ENCODE measurements at places on chromosomes 2 and 18. TPM values are rescaled to one million over a fixed set of nuclear protein-coding genes. Genes with fewer than 3 reads are reported as not detected.

Gene VWA3B
- not detected for total RNA-seq

Gene LRRC30
- not detected for total RNA-seq

Gene ALPP
- not detected for total RNA-seq

Gene ALPI
- not detected for total RNA-seq

Gene PELI1
- 24.0 TPM for total RNA-seq

Gene IL36G
- total RNA-seq = not detected

DNA sequence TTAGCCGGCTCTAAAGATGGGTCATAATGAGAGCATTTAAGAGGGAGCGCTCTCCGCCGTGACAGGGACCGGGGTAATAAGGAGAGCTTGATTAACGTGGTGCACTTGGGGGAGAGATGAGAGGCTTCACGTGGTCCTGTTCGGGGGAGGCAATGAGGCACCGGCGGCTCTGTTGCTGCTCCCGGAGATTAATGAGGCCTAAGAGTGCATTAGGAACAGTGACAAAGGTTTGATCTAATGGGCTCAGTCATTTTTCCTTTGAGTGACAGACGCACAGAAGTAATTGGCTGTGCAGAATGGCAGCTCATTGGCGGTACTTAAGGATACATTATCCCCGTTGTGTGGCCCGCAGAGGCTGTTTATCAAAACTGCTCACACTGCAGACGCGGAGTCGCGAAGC, 250.7 kb downstream of the GBX2 start:
- H3K4me1 ChIP-seq = no peaks in the 10 kb centered on the region
- H3K4me3 ChIP-seq = no peak overlapping the region
- no peak overlapping the region for H3K27ac ChIP-seq
- DNase-seq = no peak

- no peak overlapping the region for H3K4me3 ChIP-seq
- H3K27me3 ChIP-seq = no peaks in the 10 kb centered on the region
- no peaks in the 10 kb centered on the region for H3K36me3 ChIP-seq
- no peak overlapping the region for H3K27ac ChIP-seq
Measured at GRCh38 chr2:57880967-57881366, 165.6 kb upstream of the VRK2 start.

- no peak for DNase-seq
- peaks cover 29% of the 10 kb centered on the region for H3K4me1 ChIP-seq
- H3K4me3 ChIP-seq = no peak overlapping the region
- peaks cover 60% of the 10 kb centered on the region for H3K36me3 ChIP-seq
Measured at GRCh38 chr2:70083344-70084156, 3.7 kb upstream of the PCBP1 start.

DNA sequence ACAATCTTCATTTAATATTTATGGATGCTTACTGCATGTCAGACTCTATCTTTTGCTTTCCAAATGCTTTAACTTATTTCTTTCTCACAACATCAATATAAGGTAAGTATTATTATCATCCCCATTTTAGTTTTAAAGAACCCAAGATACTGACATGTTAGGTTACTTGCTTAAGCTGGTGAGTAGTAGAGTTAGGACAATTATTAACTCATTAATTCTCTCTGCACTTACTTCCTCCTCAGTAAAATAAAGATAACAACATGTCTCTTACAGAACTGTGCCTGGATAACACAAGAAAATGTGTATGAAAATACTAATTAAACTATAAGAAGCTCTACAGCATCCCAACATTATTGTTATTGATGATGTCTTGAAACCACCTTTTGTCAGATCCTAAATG, 359.1 kb upstream of the CHST9 start:
- no peaks in the 10 kb centered on the region for H3K27me3 ChIP-seq
- no peaks in the 10 kb centered on the region for H3K36me3 ChIP-seq
- DNase-seq = no peak
- no peak overlapping the region for H3K27ac ChIP-seq

DNA sequence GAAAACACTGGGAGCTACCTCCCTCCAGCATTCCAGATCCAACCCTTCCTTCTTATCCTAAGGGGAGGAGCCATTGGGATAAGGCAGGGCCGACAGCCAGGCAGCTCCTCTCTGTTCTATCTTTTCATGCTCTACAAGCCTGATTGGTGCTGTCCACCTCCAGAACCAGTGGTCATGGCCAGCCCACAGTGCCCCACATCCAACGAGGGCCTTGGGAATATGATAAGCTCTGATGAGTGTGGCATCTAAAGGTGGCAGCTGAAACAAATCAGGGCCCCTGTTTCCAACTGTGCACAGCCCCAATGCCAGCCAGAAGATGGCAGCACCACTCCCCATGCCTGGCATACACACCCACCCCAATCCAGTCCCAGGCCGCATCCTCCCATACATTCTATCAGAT, 329.3 kb downstream of the C1D start:
- no peaks in the 10 kb centered on the region for H3K4me1 ChIP-seq
- H3K4me3 ChIP-seq = no peak overlapping the region
- no peaks in the 10 kb centered on the region for H3K27me3 ChIP-seq
- H3K27ac ChIP-seq = no peak overlapping the region
- H3K36me3 ChIP-seq = no peaks in the 10 kb centered on the region

- no peak overlapping the region for H3K27ac ChIP-seq
- H3K36me3 ChIP-seq = no peaks in the 10 kb centered on the region
- no peaks in the 10 kb centered on the region for H3K4me1 ChIP-seq
- peaks cover 35% of the 10 kb centered on the region for H3K27me3 ChIP-seq
Measured at GRCh38 chr2:175253871-175254270, 72.4 kb upstream of the ATP5MC3 start.

DNA sequence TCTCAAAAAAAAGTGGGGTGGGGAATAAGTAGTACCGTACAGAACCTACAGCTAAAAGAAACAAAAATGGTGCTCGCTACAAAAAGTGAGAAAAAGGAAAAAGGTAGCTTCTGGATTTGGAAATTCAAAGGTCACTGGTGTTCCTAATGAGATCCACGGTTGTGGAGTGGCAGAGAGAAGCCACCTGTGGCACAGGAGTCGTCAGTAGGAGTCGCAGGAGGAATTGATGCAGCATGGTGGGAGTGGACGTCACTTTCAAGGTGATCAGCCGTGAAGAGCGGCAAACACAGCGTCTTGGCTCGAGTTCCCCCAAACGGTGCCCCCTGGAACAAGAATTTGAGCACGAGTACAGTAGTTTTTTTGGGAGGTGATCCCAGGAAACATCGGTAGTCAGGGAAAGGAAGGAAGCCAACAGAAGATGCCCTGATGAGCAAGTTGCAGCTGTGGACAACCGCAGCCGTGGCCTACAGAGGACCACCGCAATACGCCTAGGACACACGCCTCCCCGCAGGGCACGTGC, 1.4 kb upstream of the TTL start:
- H3K36me3 ChIP-seq = no peaks in the 10 kb centered on the region
- no peaks in the 10 kb centered on the region for H3K27me3 ChIP-seq
- DNase-seq = no peak

- DNase-seq = no peak
- peak overlapping the region; percentile 25 for H3K4me3 ChIP-seq
- peak overlapping the region; percentile 81 for H3K27ac ChIP-seq
Measured at GRCh38 chr2:118310681-118311429, 222.6 kb downstream of the INSIG2 start.

GRCh38 chr2:84905181-84906107, at the start of gene TMSB10:
TSS of gene TMSB10 (plus strand) at chr2:84905656.
- peak; percentile 88 for DNase-seq
- peak within 1 kb of the TSS; percentile 99 for H3K27ac ChIP-seq
- peaks cover 8% of the 10 kb centered on the region for H3K4me1 ChIP-seq
- H3K36me3 ChIP-seq = peaks cover 7% of the 10 kb centered on the region
- H3K27me3 ChIP-seq = no peaks in the 10 kb centered on the region
- peak within 1 kb of the TSS; percentile 91 for H3K4me3 ChIP-seq
